ENCODE measurements at places on chromosomes 3 and 15.

DNA sequence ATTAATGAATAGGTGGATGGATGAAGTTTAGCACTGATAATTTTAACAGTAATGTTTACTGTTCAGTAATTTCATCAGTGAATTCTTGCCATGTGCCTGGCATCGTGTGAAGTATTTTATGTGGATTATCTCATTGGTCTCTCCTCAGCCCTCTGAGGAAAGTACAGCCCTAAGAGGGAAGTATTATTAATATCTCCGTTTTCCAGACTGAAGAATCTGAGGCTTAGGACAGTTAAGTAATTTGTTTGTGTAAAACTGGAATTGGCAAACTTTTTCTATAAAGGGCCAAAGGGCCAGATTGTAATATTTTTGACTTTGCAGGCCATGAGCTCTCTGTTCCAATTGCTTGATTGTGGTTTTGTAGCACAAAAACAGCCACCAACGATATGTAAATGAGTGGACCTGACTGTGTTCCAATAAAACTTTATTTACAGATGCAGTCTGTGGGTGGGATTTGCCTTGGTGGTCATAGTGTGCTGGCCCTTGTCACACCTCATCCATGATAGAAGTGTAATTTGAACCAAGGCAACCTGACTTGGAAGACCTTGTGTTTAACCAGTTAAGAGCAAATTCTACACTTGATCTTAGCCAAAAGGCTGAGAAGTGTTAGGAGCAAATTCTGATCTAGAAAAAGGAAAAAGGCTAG is 255.3 kb downstream of the FEZF2 start:
- no peak for DNase-seq

- no peak for DNase-seq
These were observed 1037.8 kb downstream of the OTOL1 start for GRCh38 chr3:162534431-162534830.

DNA sequence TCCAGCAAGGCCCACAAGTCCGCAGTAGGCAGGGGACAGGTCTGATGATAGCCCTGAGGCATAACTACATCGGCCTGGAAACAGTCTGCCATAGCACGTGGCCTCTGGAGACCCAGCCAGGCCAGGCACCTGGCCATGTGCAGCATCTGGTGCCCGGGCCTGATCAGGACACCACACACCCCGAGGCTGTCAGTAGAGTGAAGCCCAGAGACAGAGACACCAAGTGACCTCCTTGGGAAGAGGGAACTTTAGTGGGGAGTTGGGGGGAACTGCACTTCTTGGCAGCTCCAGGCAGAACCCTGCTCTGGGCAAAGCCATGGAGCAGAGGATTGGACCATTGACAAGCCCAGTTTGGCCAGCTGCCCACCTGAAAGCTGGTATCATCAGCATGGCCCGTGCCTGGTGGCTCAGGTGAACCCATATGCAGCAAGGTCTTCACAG is 1.2 kb downstream of the SHISA5 start:
- DNase-seq: no peak

GRCh38 chr3:33937628-33938027 is 139.2 kb downstream of the PDCD6IP start:
- no peak for DNase-seq

GRCh38 chr3:31934018-31934417 is 47.0 kb downstream of the OSBPL10 start:
- no peak for DNase-seq

- no peak for DNase-seq
These were observed 347.2 kb upstream of the TPRG1 start for GRCh38 chr3:188824566-188824965.

DNA sequence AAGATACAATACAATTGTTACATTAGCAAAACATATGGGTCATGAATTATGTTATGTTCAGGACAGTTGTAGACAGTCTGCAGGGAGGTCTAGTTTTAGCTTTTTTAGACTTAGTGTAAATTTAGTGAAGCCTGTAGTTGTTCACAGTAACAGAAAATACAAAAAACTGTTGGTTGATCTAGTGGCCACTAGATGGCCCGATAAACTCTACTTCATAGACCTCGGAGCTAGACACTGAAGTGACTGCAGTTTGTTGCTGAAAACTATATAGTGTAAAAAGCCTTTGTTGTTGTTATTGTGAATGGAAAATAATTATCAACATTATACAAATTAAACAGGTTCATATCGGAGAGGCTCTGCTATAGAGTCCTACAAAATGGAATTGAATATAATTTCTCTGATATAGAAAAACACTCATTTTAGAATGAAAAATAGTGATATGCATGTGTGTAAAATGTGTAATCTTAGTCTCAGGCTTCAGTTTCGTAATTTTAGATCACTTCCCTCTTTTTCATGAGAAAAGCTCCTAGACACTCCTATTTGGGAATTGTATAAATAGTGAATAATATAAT is 18.3 kb downstream of the MAGEL2 start:
- DNase-seq: no peak

DNA sequence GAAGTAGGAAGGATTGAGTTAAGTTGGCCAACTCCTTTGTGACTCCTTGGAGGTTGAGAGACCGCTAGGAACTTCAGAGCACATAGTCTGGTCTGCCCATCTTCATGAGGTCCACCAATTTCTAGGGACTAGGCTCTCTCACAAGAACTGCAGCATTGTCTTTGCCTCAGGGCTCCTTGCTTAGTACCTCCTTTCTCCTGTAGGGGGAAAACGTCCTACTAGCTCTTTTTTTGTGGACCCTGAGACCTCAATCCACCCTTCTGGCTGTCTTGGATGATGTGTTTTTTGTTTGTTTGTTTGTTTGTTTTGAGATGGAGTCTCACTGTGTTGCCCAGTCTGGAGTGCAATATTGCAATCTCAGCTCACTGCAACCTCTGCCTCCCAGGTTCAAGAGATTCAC is 21.6 kb downstream of the REC114 start:
- no peak for DNase-seq

DNA sequence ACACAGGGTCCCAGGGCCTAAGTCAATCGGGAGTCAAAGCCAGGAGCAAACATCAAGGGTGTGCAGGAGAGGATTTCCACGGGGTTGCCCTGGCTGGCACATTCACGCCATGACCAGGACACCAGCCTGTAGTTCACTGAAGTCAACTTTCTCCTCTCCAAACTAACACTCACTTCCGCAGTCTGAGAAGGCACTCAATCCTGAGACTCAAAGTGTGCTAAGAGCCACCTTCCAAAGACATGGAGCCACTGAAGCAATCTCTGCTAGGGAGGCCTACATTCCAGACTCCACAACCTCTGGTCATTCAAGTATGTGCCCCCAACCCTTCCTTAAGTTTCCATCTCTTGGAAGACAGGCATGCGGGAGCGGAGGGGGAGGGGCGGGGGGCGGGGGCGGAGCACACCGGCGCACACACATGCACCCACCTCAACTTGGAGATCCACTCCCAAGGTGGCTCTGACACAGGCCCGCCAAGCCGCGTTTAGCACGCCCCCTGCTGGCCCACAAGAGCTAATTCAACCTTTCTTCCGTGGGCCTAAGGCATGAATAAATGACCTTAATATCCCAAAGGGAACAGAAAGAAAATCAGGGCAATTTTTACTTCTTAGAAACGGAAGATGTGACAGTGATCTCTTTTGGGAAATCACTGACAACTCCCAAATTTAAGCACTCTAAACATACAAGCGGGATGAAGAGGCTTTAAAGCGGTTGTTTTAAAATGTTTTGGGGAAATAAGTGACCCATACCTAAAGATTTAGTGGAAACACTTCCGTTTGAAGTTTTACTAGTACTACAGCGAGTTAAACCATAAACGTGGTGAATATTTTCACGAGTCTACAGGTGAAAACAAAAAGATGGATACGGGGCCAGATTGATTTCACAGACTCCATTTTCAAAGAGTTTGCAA is 162.5 kb upstream of the CHRNA7 start:
- DNase-seq: peak; percentile 30

DNA sequence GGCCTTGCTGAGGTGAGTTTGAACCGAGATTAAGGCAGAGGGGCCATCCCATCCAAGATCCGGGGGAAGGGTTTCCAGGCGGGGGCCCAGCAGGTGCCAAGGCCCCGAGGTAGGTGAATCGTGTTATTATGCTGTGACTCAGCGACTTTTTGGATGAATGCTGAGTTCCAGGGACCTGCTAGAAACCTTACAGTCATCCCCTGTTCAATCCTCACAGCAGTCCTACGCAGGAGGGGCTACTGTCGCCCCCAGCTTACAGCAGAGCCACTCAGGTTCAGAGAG is 40.9 kb downstream of the DNAJB8 start:
- DNase-seq: no peak

DNA sequence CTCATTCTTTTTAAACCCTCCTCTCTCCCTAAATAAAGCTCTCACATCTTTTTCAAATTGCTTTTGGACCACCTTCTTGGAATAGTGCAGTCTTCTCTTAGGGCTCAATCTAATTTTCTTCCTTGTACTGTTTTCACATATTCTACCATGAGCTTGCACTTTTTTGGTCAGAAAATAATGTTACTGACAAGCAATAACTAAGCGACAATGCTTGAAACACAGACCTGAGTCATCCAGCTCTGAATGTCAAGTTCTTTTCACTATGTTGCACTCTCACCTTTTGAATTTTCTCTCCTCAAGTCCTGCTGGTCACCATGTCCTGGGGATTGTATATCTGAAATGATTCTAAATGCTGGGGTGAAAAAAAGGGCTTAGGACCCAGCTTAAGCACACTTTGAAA is 8.9 kb downstream of the TNFAIP8L3 start:
- no peak for DNase-seq

- DNase-seq: no peak
These were observed 1.3 kb upstream of the MASP1 start for GRCh38 chr3:187292631-187293515.

GRCh38 chr3:118988198-118989130 is 46.2 kb downstream of the IGSF11 start:
- DNase-seq: no peak

- no peak for DNase-seq
These were observed 51.7 kb downstream of the PCSK6 start for GRCh38 chr15:101437618-101438481.

- DNase-seq: no peak
These were observed 553.0 kb downstream of the NTRK3 start for GRCh38 chr15:87703327-87704111.

DNA sequence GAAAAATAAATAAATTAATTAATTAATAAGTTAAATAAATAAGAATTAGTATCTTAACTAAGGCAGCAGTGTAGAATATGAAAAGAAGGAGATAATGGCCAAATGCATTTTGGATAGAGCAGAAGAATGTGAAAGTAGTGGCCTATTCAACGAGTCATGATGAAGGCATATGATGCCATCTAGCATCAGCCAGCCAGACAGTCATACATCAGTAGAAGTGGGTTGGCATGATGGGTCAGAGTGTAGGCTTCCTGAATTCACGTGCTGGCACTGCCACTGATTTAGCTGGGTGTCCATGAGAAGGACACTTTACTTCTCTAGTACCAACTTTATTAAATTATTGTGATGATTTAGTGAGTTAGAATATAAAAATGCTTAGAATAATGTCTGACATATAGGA is 256.1 kb upstream of the ARPP21 start:
- no peak for DNase-seq

DNA sequence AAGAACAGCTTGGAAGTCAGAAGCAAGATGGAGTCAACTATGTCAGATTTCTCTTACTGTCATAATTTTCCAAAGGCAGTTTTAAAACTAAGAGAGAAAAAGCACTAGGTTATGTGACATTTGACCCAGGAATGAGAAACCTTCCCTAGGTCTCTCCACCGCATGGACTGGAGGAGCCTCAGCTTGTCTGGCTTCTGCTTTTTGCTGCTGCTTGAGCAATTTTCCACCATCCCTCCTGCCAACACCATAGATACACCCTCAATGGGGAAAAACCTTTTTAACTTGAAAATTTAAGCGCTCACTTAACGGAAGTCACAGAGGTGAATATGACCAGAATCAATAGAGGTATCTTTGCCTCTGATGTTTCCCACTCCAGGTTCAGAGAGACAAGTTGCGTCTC is 17.8 kb upstream of the IREB2 start:
- DNase-seq: no peak

- DNase-seq: no peak
These were observed 255.6 kb upstream of the CNTN4 start for GRCh38 chr3:1843111-1843510.

DNA sequence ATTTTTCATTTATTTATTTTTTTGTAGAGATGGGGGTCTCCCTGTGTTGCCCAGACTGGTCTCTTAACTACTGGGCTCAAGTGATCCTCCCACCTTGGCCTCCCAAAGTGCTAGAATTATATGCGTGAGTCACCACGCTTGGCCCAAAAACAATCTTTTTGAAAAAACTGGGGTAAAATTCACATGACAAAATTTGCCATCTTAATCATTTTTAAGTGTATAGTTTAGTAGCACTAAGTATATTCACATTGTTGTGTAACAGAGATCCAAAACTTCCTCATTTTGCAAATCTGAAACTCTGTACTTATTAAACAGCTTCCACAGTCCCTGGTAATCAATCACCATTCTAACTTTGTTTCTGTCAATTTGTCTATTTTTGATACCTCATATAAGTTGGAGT is 5.2 kb downstream of the SNX1 start:
- no peak for DNase-seq

GRCh38 chr3:119870512-119870911 is 88.6 kb downstream of the NR1I2 start:
- no peak for DNase-seq

- no peak for DNase-seq
These were observed 38.3 kb downstream of the IFT57 start for GRCh38 chr3:108183971-108184370.

GRCh38 chr3:20072422-20072821 is 32.2 kb downstream of the KAT2B start:
- no peak for DNase-seq

DNA sequence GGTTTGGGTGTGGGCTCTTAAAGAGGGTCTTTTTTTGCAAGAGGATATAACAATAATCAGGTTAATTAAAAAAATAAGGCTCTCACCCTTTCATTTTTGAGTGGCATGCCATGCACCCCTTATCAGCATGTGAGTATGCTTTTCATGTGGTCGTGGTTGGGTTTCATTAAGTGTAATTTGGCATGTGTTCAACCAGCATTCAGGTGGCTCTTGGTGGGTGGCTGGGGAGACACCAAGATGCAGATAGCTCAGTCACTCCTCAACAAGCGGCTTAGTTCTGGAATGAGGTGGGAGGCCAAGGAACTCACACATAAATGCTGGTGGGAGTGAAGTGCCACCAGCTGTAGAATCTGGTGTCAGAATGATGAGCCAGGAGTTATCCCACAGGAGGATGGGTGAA is 66.8 kb downstream of the FLNB start:
- DNase-seq: no peak

DNA sequence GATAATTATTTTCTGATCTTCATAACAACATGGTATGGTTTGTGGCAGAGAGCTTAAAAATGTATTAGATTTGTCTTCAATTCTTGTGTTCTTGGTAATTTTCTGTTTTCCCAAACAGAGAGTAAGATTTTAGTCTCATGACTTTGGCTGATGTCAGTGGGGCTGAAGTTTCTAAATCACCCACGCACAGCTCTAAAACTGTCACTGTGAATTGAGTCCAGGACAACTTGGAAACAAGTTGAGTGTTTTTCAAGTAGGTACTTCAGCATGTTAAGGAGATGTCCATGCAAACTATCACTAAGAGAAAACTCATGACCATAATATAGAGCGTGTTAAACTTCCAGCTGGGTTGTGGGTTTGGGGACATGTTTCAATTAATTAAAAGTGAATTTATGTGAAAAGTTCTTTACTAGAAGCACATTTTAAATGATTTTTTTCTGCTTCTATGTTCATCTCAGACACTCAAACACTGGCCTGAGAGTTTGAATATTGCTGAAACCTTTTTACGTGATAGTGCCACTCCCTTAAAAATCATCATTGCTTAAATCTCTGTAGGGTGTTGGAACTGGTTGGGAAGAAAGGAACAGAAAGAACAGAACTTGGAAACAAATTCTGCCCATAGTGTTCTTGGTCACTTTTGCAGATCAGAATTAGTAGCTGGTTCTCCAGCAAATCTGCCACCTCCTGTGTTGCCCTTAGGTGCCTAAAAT is 89.8 kb downstream of the KLHL25 start:
- no peak for DNase-seq
